ENCODE measurements at places on chromosomes 3 and 15.

GRCh38 chr3:189467451-189467850, 163.7 kb upstream of the TP63 start:
- no peak for DNase-seq

GRCh38 chr3:179660872-179661271, 8.0 kb downstream of the USP13 start:
- no peak for DNase-seq

DNA sequence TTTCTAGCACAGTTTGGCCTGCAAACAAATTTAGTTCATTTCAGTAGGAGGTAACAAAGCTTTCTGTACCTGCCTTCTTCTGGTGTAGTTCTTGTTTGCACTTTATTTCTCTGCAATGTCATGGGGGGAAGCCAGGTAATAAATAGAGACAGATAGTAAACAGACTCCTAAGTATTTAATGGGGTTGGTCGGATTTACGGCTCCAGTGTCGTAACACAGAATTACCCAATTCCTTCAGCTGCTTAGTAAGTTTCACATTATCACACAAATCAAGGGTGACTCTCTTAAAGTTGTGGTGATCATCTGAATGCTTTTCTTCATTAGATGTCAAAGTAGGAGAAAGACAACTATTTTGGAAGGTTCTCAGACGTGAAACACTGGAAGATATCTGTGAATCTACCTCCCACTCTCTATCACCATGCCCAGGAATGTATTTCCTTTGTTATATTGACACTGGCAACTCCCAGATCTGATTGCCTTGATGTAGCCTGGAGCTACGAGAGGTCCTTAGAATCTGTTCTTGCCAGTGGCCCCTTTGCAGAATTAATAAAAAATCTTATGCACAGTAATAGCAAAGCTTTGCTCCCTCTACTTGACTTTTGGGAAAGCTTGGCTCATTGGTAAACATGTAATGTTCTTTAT, 25.0 kb upstream of the TMC3 start:
- no peak for DNase-seq

GRCh38 chr15:101545548-101546505, 56.3 kb upstream of the PCSK6 start:
- no peak for DNase-seq

DNA sequence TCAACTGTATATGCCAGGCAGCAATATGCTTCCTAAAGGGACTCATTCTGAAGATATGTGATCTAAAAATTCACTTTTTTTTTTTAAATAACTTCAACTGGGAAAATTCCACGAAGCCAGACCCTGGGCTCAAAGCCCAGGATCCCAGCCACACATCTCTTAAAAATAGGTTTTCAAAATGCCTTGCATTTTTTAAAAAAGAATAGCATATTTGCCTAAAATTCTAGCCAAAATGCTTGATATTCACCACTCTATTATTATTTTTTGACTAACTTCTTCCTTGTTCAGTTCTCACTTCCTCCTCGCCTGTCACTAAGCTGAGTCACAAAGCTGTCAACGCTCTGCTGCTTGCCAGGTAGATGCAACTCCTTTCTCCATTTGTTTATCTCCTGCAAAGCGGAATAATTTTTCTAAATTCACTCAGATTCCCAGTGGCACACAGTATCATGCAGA, 28.0 kb upstream of the VGLL4 start:
- peak; percentile 45 for DNase-seq

- DNase-seq: no peak
Observed at GRCh38 chr3:51176923-51177322, 208.2 kb upstream of the MANF start.

DNA sequence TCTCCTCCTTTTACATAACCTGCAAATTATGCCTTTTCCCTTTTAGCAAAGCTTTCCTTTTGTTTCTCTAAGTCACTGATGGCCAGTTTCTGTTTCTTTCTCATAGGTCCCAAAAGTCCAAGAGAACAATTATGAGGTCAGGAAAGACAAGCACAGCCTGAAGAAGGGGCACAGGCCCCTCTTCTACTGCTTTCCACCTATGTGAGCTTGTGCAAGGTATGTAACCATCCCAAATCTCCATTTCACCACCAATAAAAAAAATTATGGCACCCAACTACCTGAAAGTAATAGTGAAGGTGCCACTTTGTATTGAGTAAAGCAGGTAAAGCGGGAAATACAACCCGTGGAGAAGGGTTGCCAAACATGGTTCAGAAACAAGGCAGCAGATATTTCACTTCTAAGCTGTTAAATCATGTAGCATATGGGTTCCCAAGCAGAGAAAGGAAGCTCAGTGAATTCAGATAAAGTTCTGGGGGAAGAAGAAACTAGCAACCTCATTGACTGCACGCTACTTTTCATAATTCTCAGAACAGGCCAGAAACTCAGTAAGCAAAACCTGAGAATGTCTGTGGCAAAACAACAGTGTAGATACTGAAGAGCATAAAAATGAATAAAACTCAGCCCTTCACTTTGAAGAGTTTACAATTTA, 4.2 kb downstream of the PLOD2 start:
- peak; percentile 69 for DNase-seq

DNA sequence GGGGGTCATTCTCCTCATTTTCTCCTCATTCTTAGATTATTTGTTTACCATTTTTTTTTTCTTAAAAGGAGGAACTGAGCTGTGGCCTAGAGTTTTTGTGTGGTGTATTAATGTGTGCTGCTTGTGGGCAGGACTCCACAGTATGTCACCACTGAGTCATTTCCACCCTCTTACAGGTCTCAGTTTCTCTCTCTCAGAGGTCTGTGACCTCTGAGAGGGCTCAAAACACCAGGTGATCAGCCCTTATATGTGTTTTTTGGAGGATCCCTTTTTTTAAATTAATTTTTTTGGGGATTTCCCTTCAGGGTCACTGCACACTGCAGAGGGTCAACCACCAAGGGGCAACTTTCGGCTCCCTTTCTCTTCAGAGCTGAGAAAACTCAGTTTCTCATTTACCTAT, 166.4 kb downstream of the SUCNR1 start:
- DNase-seq: peak; percentile 89

GRCh38 chr3:170725285-170725731, 139.4 kb upstream of the SLC7A14 start:
- DNase-seq: no peak

DNA sequence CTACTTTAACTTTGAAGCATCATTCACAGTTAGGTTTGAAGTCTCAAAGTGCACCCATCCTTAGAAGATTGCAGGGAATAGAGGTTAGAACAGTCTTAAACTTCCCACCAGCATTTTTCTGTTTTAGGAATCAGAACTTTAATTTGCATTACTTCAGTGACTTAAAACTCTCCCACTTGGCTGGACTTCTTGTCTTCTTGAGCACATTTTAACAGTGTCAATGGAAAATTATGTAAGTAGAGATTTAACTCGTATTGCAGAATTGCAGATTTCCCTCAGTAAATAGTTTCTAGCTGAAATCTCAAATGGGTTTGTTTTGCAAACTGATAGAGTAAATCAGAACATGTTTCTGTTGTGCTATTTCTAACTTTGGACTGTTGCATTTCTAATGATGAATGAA, 369.6 kb downstream of the OTOL1 start:
- no peak for DNase-seq

GRCh38 chr15:85298941-85299340, 81.5 kb upstream of the AKAP13 start:
- no peak for DNase-seq

GRCh38 chr3:44445786-44446185, 31.7 kb downstream of the ZNF445 start:
- no peak for DNase-seq

DNA sequence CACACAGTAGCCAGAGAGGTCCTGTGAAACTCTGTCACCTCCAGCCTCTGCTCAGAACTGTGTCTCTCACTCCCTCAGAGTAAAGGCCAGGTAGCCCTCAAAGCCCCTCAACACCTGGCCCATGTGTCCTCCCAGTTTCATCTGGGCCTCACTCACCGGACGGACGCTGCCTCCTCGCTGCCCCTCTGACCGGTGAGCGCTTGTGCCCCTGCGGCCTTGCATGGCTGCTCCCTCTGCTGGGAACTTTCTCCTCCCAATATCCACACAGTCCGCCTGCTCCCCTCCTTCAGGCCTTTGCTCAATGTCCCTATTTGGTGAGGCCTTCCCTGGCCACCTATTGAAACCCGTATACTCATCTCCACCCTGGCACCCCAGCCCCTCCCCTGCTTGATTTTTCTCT, 36.8 kb upstream of the TRH start:
- DNase-seq: no peak

GRCh38 chr3:33746416-33747116, 28.5 kb upstream of the CLASP2 start:
- peak; percentile 56 for DNase-seq

DNA sequence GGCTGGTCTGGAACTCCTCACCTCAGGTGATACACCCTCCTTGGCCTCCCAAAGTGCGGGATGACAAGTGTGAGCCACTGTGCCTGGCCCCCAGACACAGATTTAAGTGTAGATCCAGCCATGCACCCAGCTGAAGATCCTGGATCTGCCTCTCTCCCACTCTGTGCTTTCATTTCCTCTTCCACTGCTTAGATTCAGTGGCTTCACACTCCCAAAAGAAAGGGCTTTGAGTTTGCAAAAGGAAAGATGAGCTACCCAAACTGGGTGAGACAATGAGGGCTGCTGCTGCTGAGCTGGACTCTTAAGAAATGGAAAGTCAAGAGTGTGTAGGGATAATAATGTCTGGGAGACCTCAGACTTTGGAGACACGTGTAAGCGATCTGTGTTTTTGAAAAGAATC, 45.5 kb downstream of the ISG20 start:
- DNase-seq: no peak

- DNase-seq: no peak
Observed at GRCh38 chr3:184770541-184770940, 41.4 kb upstream of the VPS8 start.

GRCh38 chr15:98963444-98963843, 44.1 kb downstream of the PGPEP1L start:
- DNase-seq: no peak

DNA sequence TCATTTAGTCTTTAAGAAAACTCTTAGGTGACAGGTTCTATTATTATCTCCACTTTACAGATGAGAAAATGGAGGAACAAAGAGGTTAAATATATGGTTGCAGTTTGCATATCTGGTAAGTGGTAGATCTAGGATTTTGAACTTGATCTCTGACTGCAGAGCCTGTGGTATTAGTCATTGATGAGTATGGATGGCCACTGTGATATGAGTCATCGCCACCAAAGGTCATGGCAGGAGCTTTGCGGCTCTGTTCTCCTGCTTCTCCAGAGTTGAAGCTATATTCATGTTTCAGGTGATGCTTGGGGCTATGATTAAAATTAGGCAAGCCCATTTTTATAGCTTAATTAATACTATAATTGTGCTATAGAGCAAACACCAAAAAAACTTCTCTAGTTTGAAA, 306.2 kb upstream of the DPPA4 start:
- DNase-seq: no peak

DNA sequence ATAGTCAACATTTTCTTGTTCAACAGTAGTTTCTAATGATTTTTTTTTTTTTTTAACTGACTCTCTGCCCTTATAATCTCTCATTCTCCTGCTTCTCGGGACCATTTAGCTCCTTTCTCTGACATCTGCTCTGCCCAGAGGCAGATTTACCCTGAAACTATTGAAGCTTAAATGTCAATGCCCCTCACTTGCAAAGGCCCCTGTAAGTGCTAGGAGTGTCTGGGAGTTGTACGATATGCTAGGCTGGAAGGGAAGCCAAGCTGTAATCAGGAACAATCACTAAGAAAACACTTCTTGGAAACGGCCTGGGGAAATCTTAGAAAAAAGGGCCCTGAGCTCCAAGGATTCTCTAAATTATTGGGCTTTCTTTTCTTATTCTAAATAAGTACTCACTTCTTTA, 5.8 kb upstream of the PLOD2 start:
- DNase-seq: no peak

GRCh38 chr3:167657684-167658225, 4.0 kb upstream of the WDR49 start:
- no peak for DNase-seq

DNA sequence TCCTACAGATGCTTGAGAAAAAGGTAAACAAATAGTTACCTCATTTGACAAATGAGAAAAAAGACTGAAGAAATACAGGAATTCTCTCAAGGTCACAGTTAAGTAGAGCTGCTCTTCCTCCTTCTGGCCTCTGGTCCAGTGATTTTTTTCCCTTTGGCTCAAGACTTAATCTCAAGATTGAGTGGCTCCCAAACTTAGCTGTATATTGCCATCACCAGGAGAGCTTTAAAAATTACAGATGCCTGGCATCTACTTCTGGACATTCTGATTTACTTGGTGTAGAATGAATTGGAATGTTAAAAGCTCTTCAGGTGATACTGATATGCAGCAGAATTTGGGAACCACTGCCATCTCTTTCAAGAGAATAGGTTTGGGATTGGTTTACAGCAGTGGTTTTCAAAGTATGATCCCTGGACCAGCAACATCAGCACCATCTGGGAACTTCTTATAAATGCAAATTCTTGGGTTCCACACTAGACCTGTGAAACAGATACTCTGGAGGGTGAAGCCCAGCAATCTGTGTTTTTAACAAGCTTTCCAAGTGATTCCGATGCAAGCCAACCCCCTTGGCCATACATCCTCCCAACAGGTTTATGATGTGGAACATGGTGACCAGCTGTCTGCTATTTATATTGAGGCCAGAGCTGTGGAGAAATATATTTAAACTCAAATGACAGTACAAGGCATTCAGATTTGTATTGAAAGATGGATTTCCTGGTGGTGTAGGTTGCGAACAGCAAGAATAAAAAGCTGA, 333.0 kb upstream of the RARB start:
- no peak for DNase-seq

DNA sequence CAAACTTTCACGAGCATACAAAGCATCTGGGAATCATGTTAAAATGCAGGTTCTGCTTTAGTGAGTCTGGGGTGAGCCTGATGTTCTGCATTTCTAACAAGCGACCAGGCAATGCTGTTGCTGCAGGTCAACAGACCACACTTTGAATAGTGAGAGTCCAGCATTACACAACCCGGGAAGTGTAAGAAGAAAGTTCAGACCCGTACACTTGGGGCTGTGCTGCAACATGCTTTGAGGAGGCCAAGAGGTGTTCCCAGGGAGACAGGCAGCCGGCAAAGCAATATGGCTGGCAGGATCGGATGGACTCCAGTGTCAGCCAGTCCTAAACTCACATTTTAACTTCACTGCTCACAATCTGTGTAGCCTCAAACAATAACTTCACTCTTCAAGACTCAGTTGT, 134.2 kb downstream of the LIPC start:
- DNase-seq: no peak

- DNase-seq: peak; percentile 85
Observed at GRCh38 chr15:79977431-79978054, 6.5 kb upstream of the BCL2A1 start.

- DNase-seq: no peak
Observed at GRCh38 chr3:111923095-111923771, 55.6 kb upstream of the ABHD10 start.

DNA sequence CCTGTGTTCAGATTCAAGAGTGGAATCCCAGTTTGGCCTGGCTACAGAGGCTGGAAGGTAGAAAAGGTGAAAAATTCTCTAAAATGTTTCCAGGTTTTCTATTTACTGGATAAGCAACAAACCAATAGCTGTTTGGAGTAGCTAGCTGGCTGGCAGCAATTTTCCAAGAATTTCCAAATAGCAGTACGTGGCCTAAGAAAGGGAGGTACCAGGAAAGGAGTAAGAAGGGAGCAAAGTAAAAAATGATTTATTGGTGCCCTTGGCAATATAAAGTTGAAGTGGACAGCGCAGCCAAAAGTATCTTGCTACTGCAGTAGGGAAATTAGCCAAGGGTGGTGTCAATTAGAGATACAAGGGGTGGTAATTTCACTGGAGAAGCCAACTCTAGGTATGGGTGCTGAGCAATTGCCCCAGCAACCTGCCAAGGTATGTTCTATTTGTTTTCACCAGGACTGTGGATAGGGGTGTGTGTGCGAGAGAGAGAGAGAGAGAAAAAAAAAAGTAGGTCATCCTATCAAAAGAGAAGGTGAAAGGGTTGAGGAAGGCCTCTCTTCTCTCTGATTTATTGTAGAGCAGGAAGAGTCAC, 40.8 kb upstream of the THBS1 start:
- no peak for DNase-seq

Measured in GM12865 (cell line).